ENCODE measurements at places on chromosomes 2 and 18.

GRCh38 chr2:28635191-28635611 lies 116.4 kb upstream of the PPP1CB start:
- peak; percentile 33 for DNase-seq

DNA sequence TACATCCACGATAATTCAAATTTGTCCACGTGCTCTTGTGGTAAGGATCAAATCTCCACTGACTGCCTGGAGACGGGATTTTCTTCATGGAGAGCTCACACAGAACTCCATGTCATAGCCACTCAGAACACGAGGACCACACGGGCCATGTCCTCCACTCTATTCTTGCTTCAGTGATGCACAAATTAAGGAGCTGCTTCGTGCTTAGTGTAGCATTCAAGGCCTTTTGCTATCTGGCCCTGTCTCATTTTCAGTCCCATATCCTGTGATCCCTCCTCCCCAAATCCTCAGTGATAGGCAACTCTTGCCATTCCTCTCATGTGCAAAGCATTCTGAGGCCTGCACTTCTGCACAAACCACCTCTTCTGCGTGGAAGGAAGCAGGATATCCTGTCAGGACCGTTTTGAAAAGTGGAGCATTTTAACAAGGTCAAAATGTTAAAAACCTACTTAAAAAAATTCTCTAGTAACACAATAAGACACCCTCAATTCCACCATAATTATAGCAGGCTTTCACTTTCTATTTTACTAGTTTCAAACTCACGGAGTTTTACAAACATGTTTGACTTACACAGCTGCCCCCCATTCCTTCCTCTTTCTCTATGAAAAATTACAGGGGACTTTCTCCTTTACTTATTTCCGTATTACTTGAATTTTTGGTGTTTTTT lies 35.2 kb downstream of the ST3GAL5 start:
- no peak for DNase-seq

DNA sequence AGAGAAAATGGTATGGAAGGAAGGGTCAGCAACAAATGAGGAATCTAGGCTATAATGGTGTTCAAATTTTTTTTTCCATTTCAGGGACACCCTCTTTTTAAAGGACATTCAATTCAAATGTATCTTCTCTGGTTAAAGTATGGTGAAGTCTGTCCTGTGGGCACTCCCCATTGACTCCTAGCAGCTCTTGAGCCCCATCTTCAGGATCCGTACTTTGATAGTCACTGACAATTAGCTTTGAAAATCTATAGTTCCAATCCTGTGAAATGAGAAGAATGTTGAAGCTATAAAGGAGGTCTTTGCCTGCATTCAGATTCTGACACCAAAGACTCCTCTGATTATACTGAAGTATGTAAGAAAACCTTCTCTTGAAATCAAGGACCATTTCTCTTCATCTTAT lies 43.3 kb downstream of the KCNH7 start:
- DNase-seq: no peak

DNA sequence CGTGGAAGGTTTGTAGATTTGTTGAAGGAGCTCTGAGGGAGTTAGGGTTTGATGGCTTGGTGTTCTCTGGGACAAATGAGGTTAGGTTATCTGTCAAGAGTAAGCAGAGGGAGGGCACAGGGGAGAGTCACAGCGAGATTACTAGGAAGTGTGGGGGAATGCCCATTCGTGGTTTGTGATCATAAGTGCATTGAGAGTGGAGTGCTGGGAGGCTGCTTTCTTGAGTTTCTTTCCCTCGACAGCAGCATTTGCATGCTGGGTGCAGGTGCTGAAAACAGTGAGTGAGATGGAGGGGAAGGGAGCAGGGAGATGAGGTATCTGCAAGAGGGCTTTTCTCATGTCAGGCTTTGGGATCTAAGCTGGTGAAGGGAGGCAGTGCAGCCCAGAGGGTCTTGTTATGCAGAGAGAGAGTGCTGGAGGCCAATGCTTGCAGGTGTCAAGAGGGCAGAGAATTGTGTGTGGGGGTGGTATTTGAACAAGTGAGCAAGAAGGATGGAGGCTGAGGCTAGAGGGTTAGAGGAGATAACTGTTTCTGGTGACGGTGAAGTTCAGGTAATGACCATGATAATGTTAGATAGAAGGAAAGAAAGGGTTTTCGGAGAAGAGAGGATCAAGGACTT lies 8.8 kb downstream of the RALB start:
- DNase-seq: no peak

DNA sequence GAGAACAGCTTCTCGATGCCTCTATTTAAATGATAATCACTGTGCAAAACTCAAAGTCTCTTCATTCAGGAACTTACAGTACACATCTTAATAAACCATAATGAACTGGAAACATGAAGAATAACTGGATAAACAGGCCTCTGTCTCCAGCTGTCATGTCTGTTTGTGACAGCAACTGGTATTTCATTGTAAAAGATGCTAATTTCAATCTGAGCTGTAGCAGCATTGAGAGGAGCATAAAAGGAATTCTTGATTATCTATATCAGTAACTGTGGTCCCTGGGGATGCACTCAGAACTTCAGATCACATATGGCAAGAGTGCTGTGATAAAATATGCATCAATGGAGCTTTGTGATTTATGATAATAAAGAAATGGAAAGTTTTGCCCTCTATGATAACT lies 18.8 kb downstream of the CDH20 start:
- no peak for DNase-seq

DNA sequence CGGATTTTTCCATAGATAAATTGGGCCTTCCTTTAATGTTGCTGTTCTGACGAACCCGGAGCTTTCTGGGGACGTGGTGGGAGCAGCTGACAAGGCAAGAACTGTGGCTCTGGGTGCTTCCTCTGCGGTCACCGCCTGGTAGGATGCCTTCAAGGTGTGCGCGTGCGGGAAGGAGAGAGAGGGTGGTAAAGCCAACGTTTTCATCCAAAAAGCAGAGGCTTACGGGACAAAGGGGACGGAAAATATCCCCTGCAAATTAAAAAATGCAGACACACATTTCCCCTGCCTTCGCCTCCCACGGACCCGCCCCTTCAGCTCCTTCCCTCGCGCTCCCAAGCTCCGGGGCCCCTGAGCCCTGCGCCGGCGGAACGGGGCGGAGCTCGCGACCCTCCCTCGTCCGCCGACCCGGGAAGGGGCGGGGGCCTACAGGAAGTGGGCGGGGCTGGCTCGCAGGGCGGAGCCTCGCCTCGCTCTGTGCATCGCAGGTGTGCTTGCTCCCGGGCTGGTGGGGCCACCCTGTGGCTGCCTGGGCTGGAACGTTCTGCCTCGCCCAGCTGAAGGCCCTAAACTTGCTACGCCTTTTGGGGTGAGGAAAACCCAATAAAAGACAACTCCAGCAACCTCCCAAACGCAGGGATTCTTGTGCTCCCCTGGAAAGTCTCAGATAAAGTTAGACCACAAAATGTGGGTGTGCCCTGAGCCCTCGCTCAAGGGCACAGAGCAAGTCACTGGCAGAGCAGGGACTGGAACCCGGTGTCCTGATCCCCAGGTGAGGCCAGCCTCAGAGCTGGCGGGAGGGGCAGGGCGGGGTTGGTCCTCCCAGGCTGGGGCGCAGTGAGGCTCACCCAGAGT lies 25.4 kb upstream of the SLC66A3 start:
- DNase-seq: peak; percentile 38

- no peak for DNase-seq
Observed at GRCh38 chr2:135010200-135010942, 36.9 kb downstream of the MAP3K19 start.

GRCh38 chr2:181389524-181389923 lies 67.7 kb upstream of the ITGA4 start:
- no peak for DNase-seq

- DNase-seq: no peak
Observed at GRCh38 chr2:17482651-17483050, 35.6 kb downstream of the RAD51AP2 start.

- no peak for DNase-seq
Observed at GRCh38 chr2:241931976-241932898, 62.7 kb downstream of the RTP5 start.

DNA sequence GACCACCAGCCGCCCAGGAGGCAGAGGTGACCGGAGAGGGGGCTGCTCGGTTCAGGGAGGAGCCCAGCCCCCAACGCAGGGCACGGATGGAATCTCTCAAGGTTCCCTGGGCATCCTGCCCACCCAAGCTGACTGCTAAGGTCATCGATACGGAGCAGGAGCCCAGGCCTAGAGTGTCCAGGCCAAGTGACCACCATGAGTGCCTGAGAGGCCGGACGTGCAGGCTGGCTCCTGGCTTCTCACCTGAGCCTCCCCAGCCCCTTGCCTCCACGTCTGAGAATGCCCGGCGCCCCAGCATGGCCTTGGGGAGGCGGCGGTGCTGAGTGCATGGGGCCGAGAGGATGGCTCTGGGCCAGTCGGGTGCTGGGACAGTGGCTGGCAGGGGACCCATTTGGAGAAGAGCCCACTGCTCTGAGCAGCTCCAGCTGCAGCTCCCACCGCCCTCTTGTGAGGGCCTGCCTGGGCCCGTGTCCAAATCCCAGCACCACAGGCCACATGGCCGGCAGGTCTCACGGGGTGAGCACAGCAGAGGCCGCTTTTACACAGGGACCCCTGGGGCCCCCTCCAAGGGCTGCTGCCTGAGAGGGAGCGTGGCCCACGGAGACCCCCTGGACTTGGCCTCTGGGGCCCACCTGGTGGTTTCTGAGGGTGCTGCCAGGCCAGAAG lies 102.8 kb upstream of the CTDP1 start:
- no peak for DNase-seq

DNA sequence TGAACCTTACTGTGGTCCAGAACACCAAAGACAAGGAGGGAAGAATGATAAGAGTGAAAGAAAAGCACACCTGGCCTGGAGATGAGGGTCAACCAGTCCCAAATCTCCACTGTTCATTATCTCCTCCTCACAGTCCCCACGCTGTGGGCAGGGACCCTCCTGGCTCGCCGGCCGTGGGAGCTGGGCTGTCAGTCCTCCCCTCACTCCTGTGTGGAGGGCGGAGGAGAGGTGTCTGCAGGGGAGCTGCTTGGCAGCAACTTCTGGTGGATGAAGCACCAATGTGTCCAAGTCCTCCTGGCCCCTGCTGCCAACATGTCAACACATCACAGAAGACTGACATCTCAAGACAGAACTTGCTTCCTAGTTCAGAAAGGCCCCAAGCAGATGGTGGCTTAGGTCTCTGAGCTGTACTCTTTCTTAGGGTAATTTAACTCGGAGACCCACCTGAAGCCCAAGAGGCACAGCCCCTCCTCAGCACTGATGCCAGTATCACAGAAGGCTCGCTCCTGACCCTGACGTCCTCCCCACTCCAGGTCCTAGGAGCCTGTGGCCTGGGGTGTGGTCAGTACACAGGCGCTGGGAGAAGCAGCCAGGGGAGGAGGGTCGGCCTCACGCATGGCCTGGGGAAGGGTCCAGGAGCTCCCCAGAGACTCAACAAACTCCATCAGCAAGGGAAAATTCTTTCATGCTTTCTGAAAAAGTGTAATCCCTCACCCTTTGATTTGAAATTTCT lies 54.5 kb downstream of the PARD6G start:
- no peak for DNase-seq

GRCh38 chr18:12882453-12883371 lies 1.3 kb downstream of the PTPN2 start:
- DNase-seq: no peak

GRCh38 chr18:39627936-39628335 lies 2062.3 kb upstream of the CELF4 start:
- DNase-seq: no peak

DNA sequence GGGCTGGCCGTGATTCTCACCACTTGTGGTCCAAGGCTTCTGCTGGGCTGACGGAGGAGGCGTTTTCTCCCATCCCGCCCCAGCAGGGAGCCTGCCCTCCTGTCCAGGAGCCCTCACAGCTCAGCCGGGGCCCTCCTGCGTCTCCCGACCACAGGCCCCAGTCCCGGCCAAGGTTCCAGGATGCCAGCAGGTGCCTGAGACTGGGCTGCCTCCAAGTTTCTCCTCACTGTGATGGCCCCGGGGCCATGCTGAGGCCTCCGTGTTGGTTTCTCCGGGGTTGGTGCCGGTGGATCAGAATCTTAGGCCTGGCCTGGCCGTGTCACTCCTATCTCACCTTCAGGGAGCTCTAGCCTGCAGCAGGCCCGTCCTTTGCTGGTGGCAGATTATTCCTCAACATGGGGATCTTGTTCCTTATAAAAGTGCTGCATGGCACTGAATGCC lies 5.9 kb downstream of the KCNG2 start:
- no peak for DNase-seq

- no peak for DNase-seq
Observed at GRCh38 chr2:29544917-29545316, 376.5 kb downstream of the ALK start.

GRCh38 chr18:3117493-3118192 lies 102.1 kb downstream of the MYOM1 start:
- DNase-seq: no peak

GRCh38 chr2:137770166-137770565 lies 194.1 kb upstream of the HNMT start:
- DNase-seq: no peak

GRCh38 chr2:229993236-229993635 lies 70.9 kb downstream of the FBXO36 start:
- DNase-seq: no peak

- no peak for DNase-seq
Observed at GRCh38 chr2:98884658-98885057, 51.4 kb downstream of the CRACDL start.

DNA sequence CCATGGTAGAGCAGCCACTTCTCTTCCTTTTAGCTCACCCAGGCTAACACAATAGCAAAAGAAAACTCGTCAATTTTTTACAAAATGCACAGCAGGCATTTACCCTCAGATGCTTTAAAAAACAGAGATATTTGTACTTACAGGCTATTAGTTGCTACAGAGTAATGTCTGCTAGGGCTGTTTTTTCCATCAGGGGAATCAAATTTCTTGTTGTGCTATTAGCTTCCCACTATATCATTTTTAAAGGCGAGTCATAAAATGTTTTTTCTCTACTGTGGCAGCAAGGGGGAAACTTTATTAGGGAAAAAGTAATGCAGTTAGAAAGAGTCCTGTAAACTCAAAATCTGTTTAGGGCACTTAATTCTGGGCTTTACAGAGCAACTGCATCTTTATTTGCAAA lies 277.9 kb upstream of the THSD7B start:
- no peak for DNase-seq

- DNase-seq: no peak
Observed at GRCh38 chr2:188949046-188949818, 24.9 kb upstream of the COL3A1 start.

- DNase-seq: no peak
Observed at GRCh38 chr2:221005338-221005737, 566.8 kb downstream of the EPHA4 start.

GRCh38 chr2:85453571-85453970 lies 35.1 kb downstream of the SH2D6 start:
- DNase-seq: no peak

DNA sequence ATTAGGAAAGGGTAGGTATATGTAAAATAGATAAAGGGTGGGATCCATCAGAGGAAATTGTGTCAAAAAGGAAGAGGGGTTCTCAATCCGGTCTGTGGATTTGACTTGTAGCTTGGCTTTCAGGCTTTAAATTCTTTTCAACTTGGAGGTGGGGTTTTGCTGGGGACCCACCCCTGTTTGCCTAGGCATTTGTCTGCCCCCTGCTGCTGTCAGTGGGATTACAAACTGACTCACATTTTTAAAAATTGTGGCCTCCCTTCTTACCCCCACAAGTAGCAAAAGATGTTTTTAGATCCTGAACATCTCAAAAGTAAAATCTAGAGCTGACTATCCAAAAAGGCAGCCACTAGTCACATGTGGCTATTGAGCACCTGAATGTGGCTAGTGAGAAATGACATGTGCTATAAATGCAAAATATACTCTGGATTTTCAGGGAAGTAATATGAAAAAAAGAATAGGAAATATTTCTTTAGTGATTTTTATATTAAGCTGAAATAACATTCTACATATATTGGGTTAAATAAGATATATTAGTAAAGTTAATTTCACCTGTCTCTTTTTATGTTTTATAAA lies 178.9 kb downstream of the GFPT1 start:
- no peak for DNase-seq
